ENCODE measurements at places on chromosomes 13 and 19.

DNA sequence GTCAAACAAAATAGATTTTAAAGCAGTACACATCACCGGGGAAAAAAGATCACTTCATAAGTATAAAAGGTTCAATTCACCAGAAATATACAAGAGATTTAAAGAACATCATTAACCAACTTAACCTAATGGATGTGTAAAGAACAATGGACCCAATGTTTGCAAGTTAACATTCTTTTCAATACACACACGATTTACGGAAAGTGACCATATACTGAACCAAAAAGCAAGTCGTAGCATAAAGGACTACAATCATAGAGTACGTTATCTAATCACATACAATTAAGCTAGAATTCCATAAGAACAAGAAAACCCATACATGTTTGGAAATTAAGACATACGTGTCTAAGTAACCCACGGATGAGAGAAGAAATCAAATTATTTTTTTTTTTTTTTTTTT lies 9.6 kb downstream of the TGDS start:
- no peak for DNase-seq

DNA sequence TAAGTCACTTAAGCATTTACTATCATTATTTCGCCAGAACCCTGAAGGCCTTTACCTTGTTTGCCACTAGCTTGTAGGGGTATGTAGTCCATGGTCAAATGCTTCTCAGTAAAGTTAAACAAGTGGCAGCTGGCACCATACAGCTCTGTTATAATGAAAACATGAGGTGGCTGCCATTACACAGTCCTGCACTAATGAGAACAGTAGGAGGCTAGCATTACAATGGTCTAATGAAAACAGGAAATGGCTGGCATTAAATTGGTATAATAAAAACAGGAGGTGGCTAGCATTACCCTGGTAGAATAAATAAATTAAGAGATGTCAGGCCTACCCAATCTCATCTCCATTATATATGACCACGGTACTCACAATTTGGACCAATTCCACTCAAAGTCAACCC lies 107.5 kb downstream of the PCDH17 start:
- no peak for DNase-seq

DNA sequence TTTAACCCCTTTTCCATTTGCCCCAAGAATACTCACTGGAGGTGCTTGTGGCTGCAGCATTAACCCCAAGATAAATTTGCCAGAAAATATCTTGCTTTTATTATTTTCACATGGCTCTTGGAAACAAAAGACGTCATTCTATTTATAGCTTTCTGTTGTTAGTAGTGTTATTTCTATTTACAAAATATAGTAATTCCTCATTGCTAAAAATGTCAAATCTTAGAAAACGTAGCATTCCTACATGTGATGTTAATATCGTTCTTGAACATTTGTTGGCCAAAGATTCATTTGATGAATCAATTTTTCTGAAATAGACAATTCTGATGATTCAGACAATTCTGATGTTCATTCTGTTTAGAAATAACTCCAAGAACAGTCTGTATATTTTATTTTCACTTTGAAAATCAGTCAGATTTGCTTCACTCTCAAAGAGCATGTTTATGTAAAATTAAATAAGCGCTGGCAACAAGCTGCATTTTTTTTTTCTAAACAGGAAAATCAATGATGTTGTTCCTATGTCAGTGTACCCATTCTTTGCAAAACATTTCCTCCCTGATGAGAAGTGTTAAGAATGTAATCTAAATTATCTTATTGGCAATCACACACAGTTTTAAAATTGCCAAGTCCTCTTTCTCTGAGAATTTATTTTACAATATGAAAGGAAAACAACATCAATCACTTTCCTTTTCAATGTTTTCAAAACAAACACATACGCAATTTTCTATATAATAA lies 334.0 kb downstream of the KCTD12 start:
- DNase-seq = no peak

DNA sequence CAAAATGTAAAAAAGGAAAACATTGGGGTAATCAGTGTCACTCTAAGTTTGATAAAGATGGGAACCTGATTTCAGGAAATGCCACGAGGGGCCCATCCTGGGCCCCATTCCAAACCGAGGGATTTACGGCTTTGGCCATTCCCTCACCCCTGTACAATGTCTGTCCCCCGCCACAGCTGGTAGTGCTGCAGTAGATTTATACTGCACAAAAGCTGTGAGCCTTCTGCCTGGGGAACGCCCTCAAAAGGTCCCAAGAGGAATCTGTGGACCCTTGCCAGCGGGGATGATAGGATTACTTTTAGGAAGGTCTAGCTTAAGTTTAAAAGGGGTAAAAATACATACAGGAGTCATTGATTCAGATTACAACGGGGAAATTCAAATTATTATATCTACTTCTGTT lies 173.4 kb upstream of the SGCG start:
- no peak for DNase-seq

DNA sequence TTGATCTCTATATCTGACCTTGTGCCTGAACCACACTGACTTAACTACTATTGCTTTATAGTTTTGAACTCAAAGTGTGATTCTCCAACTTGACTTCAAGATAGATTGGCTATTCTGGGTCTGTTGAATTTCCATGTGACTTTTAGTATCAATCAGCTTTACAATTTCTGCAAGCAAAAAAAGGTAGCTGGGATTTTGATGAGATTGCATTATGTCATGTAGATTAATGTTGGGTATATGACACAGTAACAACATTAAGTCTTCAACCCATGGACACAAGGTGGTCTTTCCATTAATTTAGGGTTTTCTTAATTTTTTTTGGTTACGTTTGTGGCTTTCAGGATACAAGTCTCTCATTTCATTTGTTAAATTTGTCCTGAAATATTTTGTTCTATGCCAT lies 28.2 kb downstream of the NLRP5 start:
- DNase-seq = no peak

- DNase-seq = no peak
These were observed 9.7 kb downstream of the FUT2 start for GRCh38 chr19:48705431-48705830.

DNA sequence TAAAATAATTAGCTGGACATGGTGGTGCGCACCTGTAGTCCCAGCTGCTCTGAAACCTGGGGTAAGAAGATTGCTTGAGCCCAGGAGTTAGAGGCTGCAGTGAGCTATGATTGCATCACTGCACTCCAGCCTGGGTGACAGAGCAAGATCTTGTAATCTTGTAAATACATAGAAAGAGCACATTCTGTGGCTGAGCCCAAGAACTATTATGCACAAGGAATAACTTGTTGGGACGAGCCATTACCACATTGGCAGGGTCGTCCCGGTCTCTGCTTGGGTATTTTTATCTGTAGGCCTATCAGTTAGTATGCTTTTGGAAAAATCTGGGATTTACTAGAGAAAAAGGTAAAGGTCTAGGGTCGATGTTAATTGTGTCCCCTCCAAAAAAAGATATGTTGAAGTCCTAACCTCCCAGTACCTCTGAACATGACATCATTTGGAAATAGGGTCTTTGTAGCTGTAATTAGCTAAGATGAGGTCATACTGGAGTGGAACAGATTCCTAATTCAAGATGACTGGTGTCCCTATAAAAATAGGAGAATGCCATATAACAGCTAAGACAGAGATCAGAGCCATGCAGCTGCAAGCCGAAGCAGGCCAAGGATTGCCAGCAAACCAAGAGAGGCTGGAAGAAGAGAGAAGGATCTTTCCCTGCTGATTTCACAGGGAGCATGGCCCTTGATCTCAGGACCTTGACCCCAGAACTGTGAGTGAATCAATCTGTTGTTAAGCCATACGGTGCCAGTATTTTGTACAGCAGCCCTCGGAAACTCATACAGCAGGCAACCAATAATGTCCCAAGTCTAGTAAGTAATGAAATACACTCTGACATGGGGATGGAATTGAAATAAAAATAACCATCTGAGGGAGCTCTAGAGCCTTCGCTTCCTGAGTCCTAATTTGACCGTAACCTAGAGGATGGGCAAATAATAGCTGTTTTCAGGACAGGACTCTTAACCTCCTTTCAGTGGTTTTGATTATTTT lies 77.0 kb downstream of the TM9SF2 start:
- DNase-seq = no peak

DNA sequence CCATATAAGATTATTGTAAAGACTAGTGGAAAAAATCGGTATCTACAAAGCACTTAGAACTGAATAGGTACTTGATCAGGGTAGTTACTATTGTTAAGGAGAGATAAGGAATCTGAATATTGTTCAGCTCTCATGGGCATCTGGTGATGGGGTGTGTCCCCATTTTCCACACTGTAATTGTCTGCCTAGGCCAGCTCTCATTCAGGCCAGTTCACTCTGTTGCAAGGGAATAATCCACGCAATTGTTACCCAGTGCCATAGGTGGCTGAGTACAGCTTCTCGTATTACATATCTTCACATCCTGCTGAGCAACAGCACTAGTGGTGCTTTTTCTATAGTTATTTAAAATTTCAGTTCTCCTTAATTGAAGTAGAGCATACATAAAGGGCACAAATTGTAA lies 45.6 kb upstream of the C13orf42 start:
- DNase-seq = no peak

GRCh38 chr13:97539651-97540610 lies 106.0 kb downstream of the RAP2A start:
- DNase-seq = no peak

All from activated effector memory CD4-positive, alpha-beta T cell treated with anti-CD3 and anti-CD28 coated beads, Interleukin-2, amount 50 U/mL, for 16 hours (primary cell).